Fibroblast of pulmonary artery (primary cell): ENCODE measurements at places on chromosomes 7 and 10.

DNA sequence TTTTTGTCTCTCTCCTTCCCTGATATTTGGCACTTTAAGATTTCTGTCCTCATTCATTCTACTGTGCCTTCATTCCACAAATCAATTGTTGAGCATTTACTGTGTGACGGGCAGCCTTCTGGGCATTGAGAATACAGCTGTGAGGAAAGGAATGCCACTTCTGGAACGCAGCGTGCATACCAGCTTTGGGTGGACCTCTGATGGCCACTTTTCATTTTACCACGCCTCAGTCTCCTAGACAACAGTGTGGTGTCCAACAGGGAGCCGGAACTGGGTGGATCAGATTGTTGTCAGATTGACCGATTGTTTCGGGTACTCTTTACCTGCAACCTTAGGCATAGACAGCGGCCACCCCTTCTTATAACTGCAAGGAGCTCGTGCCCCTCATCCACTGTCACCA lies 222.7 kb upstream of the DPP6 start:
- DNase-seq, result no peak

DNA sequence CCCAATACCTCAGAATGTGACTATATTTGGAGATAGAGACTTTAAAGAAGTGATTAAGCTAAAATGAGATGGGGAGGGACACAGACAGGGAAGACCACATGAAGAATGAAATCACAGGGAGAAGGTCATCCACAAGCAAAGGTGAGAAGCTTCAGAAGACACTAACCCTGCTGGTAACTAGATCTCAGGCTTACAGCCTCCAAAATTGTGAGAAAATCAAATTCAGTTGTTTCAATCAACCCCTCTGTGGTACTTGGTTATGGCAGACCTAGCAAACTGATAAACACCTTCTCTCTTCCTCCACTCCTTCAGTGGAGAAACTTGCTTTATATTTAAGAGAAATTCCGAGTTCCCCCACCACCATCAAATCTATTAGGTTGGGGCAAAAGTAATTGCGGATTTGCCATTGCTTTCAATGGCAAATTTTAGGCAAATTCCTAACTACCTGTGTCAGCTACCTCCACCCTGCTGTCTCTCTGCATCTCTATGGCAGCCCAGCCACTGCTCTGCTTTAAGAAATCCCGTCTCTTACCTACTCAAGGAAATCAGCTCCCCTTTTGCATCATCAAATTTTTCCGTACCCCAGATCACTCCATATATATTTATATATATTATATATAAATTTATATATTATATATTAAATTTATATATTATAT lies 38.2 kb downstream of the SEMA3E start:
- no peak for DNase-seq

DNA sequence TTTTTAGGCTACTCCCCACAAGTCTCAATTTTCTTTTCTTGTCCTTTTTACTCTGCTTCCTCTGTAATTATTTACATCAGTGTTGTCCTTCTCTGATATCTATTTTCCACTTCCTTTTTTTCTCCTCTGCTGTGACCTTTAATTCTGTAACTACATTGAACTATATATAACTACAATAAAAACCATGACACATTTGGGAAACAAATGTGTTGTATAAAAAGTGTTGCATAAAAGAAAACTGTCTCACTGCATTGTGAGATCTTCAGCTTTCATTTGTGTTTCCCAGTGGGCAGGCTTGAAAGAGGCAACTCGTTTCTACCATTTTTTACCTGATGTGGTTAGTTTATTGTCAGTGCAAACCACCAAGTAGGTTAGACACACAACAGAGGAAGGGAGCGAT lies 483.9 kb upstream of the NRP1 start:
- no peak for DNase-seq

- peak; percentile 77 for DNase-seq
Observed at GRCh38 chr10:26780793-26781601, 79.8 kb downstream of the ABI1 start.

- peak; percentile 58 for DNase-seq
Observed at GRCh38 chr7:105876964-105877601, 684 bp upstream of the ATXN7L1 start.

DNA sequence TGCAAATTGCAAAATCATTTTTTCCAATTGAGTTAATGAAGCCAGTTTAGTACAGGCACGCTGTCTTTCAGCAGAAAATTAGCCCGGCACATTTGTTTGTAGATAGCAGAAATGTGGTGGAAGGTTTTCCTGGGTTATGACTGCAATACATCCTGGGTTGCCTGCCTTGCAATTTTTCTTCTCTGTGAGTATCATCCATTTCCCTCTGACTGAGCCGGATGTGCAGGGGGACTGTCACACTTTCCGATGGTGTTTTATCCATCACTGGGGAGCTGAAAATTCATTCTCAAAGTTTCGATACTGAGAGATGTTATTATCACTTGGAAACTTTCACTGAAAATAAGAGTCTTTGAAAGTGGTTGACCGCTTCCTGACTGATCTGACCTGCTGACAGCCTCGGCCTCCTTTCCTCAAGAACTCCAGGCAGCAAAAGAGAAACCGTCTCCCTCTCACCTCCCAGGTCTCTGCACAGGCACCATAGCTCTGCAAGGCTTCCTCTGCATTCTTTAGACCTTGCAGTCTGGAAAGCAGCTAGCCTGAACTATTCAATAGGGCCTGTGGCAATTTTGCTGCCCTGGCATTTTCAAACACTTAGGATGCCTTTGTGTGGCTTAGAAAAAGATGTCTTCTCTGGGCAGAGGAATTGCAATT lies 320.8 kb upstream of the NRP1 start:
- DNase-seq, result no peak

DNA sequence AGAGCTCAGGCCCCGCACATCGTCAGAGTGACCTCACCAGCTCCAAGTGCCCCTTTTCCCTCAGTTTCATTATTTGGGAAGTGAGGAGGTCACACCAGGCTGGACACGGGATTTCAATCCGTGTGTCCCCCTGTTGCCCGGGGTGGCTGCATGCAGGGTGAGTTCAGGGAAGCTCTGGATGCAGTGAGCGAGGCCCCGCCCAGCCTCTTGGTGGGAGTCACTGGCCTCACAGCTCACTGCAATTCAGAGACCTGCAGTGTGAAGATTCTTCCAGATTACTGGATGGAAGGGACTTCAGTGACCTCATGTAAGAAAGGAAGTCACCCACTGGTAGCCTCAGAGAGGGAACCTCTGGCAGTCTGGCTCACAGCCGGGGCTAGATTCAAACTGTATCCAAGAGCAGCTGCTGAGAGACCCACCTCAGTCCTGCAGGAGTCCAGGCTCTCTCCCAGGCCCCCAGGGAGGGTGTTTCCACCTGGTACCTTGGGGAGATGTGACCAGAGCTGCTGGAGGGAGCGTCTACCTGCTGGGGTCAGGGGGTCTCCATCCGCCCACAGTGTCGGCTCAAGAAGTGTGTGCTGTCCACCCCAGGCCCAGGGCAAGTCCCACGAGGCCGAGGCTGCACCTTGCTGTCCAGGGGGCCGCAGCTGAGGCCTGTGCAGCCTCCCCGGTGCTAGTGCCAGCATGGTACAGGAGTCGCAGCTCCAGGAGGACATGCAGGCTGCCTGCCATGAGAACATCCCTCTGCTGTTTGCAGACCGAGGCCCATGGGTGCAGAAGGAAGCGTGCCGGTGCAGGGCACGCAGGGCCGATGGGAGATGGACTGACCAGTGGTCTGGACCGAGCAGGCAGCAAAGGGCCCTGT lies 54.4 kb downstream of the MGMT start:
- no peak for DNase-seq

GRCh38 chr7:112523871-112524270 lies 43.1 kb downstream of the LSMEM1 start:
- no peak for DNase-seq

- DNase-seq, result no peak
Observed at GRCh38 chr7:70574970-70575799, 556.8 kb upstream of the GALNT17 start.

DNA sequence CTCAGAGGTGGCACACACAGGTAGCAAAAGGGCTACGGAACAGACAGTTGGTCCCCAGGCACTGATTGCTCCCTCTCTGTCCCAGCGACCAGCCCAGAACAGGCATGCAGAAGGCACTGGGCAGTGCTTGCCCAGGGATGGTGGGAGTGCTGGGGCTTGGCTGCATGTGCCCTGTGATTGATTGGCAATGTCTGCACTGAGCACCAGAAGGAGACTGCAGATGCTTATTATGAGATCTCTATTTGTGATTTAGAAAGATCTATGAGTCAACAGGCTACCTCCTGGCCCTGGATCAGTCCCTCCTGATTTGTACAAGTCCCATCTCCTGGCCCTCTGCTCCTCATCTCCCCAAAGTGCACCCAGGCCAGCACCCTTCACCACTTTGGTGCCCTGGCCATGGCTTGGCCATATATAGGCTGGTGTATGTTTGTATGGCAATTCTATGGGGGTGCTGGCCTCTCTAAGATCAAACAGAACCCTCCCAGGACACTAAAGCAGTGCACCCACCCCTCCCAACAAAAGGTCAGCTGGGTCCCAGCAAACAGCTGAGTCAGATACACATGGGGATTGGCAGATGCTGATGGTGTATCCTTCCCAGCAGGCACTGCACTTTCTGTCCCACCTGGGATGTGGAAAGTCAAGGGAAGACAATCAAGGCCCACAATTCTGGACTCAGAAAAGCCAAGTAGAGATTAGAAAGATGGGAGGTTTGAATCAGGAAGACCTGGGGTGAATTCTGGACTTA lies 30.9 kb downstream of the CAMK2B start:
- DNase-seq, result no peak

- no peak for DNase-seq
Observed at GRCh38 chr10:8311526-8312070, 257.1 kb downstream of the GATA3 start.

DNA sequence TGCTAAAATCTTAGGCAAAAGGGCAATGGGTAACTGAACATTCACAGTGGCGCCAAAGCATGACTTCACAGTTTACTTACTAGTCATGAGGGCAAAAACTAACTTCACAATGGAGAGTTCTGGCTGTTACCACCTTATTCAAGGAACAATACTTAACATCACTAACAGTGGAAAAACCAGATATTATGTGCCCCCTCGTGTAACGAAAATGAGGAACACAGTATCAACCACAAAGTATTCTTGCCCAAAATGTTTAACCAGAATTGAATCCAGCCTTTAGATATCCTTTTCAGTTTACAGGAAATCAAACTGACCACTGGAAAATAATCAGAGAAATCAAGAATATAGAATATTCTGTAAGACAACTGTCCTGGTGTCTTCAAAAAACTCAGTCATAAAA lies 9.5 kb downstream of the C7orf25 start:
- no peak for DNase-seq

DNA sequence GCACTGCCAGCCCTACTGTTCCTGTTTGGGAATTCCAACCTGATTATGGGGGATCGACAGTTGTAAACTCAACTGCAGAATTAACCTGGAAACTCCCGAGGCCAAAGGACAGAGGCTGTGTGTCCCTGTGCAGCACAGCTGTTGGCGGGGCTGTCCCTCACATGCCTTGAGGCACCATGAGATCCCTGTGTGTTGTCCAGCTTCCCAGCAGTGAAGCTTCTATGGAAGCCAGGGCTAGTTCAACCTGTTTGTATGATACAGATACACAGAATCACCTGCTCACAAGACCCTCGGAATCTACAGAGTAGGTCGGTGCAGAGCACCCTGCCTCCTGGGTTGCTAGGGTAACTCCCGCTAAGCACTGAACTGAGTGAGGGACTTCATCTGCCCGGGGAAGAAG lies 61.0 kb upstream of the EFCAB10 start:
- DNase-seq, result no peak

- no peak for DNase-seq
Observed at GRCh38 chr10:24419066-24419465, 210.1 kb downstream of the KIAA1217 start.

DNA sequence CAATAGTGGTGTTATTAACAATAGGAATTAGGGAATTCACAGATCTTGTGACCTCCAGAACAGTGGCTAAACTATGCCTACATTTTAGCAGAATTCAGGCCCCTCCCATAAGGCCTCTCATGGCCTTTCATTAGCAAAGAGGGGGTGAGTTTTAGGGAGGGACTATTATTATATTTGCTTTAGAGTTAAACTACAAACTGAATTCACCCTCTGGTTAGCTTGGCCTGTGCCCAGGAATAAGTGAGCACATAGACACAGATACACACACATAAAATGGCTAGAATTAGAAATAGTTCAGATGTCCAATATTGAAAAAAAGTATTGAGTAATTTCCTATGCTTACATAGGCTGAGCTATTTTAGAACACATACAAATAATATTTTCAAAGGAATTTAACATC lies 818.8 kb upstream of the COBL start:
- no peak for DNase-seq

DNA sequence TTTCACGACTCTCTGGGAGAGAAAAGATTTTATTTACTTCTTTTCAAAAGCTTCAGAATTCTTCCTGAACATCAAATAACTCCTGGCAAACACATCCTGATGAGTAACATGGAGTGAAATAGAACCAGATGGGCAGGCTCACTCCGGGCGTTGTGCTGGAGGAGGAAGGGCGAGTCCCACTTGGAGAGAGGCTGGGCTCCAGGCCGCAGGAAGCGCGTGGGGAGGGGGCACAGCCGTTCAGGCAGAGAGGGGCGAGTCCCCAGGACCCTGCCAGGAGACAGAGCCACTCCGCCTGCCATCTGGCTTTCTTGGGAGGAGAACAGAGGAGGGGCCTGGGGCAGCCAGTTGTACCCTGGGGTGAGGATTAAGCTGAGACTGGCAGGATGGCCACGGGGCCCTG lies 265.9 kb upstream of the ZMIZ1 start:
- DNase-seq, result peak; percentile 55

DNA sequence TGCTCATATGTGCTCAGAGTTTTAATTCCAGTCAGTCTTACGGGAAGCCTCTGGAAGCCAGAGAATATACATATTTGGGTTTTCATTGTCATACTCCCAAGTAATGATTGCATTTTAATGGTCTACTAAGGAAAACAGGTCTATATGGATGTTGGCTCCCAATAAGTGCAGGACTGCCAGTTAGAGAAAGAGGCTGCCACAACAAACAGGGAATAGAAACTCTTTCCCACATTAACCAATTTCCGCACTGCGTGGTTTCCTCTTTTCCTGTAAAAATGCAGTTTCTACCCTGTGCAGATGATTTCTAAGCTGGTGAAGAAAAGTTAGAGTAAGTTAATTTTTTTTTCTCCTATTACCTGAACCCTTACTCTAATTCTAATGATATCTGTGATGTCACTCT lies 78.2 kb downstream of the CCSER2 start:
- no peak for DNase-seq

- DNase-seq, result peak; percentile 75
Observed at GRCh38 chr7:39949971-39950472, at the start of gene CDK13. Gene CDK13, plus strand, starts transcription at chr7:39950256. Its CDS starts 386 bp downstream, at chr7:39950642.

DNA sequence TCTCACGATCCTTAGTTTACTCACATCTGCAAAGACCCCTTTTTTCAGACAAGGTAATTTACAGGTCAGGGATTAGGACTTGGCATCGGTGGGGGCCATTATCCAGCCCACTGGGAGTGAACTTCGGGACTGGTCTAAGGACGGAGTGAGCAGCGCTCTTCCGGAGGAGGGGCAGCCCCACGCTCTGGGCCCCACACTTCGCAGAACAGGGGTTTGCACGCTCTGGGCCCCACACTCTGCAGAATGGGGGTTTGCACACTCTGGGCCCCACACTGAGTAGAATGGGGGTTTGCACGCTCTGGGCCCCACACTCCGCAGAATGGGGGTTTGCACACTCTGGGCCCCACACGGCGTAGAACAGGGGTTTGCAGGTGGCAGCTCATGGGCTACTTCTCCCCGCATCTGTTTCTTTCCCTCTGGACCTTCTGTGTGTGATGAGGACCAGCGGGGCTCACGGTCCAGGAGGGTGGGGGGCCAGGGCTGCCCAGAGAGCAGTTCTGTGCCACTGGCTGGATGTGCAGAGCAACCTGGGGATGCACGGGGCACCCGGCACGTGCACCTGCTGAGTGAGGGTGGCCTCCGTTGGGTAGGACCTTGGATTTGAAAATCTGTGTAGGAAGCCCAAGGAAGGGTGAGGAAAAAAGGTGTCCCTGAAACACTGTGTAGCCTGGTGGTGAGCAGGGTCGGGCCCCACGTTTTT lies 134.8 kb downstream of the WDR37 start:
- DNase-seq, result no peak
